ENCODE measurements at places on chromosomes 1 and 21.

DNA sequence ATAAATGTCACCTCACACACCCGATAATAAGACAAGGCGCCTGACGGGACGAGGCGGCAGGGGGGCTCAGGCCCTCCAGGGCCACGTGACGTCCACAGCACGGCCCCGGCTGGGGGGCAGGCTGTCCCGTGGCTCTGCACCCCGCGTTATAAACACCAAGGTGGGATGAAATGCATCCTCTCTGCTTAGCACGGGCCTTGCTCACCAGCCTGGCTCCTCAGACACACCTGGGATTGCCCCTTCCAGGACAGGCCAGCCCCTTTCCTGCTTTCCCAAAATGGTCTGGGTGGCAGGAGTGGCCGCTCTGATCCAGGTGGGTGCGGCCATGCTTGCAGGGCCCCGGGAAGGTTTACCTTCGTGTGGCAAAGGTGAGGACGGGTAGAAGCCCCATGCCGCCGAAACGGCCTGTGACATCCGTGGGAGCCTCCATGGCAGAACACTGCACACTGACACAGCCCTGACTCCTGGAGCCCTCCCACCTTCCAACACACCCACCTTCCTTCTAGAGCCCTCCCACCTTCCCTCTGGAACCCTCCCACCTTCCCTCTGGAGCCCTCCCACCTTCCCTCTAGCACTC, 35.9 kb downstream of the SLC19A1 start:
- no peak for DNase-seq

GRCh38 chr1:221069178-221069903, 190.1 kb downstream of the HLX start:
- DNase-seq, result no peak

DNA sequence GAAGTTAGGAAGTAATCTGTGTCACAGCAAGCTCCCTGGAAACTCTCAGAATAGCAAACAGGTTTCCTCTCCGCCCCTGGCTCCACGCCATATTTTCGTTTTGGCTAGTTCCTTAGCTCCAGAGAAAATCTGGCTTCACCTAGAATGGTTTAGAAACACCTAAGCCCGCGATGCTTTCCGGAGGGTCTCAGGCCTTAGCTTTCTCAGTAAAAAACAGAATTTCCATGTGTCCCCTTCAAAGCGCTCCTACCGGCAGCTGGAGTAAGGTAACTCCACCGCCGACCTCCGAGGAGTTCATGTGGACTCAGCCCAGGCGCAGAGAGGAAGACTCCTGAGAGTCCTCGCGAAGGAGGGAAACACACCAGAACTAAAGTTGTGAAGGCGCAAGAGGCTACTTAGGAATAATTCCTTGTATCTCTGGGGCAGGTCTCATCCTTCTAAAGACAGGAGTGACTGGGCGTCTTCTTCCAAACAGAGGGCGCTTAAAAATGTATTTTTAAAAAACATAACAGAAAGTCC, 406 bp downstream of the KIAA0040 start:
- DNase-seq, result peak; percentile 37

DNA sequence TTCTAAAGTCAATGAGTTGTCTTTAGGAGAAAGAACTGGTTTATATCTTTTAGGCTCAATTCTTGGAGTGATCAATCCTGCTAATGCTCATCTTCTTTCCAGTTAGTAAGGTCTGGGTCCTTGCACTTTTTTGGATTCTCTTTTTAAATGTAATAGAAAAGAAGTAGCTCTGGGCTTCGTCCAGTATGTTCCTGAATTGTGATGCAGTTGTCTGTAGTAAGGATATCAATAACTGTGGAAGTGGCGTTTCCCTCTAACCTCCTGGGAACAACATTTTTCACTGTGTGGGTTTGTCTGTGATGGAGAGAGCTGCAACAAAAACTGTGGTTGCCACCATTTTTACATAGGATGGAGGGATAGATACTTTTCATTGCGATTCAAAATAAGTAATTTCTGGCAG, 367.2 kb downstream of the USP25 start:
- DNase-seq, result no peak

DNA sequence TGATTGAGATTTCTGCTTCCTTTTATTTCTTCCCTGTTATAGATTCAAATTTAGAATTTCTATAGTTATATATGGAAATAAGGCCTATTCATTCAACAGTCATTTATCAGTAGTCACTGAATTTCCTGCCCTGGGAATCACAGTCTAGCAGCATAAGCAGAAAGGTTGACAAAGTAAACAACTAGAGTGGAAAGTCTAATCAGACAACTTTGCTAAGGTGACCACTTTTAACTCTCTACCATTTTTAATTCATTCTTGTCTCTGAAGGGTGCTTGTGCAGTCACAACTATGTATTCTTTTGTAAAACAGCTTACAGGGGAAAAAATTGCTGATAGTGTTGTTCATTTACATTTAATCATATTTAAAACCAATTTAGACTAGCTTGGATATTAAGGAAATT, 66.1 kb upstream of the PLA2G4A start:
- DNase-seq, result no peak

DNA sequence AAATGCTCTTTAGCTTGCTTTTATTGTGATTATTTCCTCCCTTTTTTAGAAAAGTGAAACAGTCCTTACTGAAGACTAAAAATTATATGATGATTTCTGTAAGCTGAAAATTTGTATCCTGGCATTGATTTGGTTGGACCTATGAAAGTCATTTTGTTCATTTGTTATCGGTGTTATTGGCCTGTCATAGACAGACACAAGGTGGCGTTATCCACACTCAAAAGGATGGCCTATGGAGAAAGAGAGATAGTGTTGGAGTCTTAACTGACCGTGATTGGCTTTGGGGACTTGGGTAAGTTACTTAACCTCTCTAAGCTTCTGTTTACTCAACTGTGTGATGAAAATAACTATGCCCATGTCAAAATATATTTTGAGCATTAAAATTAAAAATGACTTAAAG, 203.6 kb upstream of the CHODL start:
- no peak for DNase-seq

DNA sequence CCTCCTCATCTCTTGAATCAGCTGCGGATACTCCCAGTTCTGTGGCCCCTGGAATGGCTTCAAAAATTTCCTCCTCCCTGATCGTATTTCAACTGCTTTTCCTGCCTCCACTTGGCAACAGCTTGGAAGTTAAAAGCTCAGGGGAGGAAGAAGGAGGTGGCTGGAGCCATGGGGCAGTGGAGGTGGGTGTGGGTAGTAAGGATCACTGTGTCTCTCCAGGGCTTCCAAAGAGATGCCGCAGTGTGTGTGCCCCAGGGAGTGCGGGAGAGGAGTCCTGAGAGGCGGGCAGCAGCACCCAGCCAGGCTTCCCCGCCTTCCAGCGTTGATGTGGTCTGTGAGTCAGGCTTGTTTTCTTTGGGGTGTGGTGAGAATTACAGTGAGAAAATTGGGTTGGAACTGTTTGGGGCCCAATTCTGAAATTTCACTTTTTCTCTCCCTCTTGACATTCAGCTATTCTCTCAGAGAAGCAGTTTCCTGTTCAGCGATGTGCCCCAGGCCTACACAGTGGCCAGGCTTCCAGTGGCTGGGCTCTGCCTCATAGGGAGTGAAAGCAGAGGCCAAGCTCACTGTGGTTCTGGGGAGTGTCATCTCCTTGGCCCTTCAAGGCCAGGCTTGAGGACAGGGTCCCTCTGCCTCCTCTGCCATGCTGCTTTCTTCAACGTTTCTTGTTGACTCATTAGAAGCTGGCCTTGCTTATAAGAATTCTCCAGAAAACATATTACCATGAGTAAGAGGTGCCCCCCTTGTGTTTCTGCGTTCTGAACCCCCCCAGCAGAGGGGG, 69.0 kb downstream of the PGM1 start:
- no peak for DNase-seq

DNA sequence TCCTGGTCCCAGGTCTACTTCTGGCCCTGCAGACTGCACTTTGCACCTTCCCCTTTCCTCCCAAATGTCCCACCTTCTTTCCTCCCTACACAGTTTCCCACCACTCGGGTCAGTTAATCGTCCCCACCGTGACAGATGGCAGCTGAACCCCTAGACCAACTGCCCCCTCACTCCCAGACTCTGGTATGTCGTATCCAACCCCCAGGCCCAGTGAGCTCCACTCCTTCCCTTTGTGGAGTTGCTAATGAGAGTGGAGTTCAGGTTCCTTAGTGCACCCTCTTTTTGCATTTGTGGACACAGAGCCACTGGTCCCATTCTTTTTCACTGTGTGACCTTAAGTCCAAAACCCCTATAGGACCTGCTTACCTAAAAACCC, 1.8 kb downstream of the MAN1C1 start:
- no peak for DNase-seq

- DNase-seq, result no peak
Observed at GRCh38 chr21:36615274-36615964, 83.5 kb upstream of the SIM2 start.

DNA sequence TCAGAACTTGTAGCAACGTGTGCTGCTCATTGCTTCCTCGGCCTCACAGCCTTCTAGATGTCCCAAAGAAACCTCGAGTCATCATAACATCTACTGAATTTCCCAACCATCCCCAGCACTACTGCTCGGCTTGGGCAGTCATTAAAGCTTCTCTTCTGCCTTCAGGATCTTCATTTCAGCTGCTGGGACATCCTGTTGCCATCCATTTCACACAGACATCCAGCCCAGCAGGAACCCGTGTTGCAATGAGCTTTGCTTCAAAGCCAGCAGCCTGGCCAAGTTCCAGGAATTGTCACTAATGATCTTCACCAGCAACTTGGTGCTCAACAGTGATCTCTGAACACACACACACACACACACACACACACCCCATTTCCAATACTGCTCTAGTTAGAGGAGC, 18.5 kb downstream of the WLS start:
- no peak for DNase-seq

- DNase-seq, result no peak
Observed at GRCh38 chr1:116356673-116357072, 16.4 kb upstream of the ATP1A1 start.

DNA sequence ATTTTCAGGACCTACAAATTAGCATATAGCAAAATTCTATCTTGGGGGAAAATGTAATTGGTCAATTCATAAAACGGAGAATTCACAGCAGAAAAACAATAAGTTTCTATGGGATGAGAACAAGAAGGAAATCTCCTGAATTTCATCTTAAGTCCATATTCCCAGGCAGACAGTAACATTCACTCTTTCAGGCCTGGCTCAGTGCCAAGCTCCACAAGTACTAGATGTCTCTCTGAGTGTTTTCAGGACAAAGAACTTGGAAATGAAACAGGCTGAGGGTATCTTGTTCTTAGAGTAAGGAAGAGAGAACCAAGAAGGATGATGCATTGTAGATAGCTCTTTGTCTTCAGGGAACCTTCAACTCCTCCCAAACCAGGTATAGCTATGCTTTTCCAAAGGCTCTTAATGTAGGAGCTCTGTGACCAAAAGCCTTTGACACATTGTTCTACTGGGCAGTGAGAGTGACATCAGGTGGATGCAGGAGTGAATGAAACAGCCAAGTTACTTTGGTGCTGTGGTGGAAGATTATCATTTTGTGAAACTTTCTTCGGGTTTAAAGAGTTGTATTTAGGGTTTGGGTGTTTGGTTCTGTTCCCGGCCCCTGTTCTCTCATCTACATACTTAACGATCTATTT, 298.3 kb downstream of the GPATCH2 start:
- no peak for DNase-seq

Data from left renal pelvis (tissue), 4 donors.